ENCODE measurements at places on chromosomes 12 and 14.
A peak's percentile ranks its signal among the peaks of the same experiment; 100 is the strongest.

DNA sequence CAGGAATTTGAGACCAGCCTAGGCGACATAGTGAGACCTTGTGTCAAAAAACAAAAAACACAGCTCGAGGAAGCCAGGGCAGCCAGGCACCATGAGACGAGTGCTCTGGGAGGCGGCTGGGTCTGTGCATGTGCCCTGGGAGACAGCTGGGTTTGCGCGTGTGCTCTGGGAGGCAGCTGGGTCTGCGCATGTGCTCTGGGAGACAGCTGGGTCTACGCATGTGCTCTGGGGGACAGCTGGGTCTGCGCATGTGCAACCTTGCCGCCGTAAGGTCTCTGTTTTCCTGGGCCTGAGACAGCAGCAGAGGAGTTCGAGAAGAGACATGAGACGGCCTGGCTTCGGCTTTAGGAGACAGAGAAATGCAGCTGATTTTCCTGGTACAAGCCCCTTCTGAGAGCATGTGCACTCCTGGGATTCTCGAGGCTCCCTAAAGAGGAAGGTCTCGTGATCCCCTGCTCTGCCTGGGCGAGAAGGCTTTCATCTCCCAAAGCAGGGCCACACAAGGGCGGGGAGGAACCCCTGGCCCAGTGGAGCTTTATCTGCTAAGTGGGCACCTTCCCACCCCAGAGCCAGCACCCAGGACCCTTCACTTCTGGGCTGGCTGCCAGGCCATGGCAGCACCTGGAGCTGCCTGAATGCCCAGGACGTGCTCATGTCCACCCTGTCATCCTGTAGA, 3.5 kb upstream of the BDKRB1 start:
- no peak for DNase-seq

DNA sequence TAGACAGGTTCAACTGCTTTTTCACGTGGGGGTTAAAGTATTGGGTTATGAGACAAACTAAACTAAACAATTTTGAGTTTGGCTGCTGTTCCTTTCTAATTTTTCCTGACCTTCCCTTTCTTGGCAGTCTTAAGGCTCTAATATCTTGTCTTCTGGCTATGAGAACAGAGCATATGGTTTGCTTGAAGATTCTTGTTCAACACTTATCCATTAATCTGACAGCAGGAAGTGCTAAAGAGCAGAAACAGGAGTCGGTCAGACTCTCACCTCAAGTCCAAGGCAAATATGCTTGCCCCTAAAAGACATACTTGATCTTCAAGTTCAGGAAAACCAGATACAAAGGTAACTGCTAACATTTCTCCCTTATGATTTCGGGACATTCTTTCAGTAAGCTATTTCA, 52.6 kb upstream of the KCNJ8 start:
- no peak for DNase-seq

DNA sequence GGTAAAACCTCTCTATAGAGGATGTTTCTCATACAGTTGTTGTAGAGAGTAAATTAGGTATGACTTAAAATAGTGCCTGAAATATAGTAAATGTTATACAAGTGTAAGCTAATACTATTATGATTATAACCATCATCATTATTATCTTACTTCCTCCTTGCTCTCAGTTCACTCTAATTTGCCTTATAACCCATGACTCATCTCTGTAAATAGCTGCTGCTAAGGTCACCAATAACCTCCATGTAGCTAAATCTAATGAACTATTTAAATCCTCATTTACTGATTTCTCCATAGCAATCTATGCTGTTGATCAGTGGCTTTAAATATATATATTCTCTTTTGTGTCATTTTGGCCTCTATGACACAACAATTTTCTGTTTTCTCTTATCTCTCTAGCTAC, 109.6 kb downstream of the RMST start:
- no peak for DNase-seq

DNA sequence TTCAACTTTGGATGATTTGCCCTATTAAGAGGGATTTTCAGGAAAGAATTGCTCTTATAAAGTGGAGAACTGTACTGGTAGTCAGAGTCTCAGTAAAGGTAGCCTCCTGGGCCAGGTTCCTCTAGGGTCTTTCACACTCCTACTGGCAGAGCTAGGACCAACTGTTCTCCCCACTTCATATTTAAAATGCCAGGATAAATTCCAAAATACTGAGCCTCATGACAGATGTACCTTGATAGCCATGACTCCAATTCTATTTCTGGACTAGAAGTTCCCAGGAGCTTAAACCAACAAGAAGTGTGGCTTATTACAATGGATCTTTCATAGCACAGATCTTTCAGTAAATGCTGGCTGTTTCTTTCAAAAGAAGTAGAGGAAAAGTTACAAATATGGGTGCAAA, 126.5 kb downstream of the C12orf75 start:
- DNase-seq, result no peak

DNA sequence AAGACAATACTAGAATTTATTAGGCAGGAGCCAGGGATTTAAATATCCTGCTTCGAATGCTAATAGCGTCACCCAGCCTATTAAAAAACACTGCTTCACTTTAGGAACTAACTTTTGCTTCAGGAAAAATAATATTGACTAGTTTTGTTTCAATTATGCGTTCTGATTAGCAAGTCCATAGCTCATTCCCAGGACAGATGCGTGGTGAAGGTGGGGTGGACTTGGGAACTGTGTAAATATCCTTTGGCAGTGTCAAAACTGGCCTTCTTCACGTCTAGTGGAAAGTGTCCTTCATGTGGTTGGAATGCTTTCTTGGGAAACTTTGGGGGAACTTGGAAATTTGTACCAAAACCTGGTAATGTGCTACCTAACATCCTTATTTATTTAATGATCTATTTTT, 474.8 kb upstream of the NOVA1 start:
- no peak for DNase-seq

GRCh38 chr12:87270919-87271318, 758.3 kb downstream of the C12orf50 start:
- DNase-seq, result no peak

GRCh38 chr12:53292426-53292825, 2.9 kb upstream of the PFDN5 start:
- no peak for DNase-seq

DNA sequence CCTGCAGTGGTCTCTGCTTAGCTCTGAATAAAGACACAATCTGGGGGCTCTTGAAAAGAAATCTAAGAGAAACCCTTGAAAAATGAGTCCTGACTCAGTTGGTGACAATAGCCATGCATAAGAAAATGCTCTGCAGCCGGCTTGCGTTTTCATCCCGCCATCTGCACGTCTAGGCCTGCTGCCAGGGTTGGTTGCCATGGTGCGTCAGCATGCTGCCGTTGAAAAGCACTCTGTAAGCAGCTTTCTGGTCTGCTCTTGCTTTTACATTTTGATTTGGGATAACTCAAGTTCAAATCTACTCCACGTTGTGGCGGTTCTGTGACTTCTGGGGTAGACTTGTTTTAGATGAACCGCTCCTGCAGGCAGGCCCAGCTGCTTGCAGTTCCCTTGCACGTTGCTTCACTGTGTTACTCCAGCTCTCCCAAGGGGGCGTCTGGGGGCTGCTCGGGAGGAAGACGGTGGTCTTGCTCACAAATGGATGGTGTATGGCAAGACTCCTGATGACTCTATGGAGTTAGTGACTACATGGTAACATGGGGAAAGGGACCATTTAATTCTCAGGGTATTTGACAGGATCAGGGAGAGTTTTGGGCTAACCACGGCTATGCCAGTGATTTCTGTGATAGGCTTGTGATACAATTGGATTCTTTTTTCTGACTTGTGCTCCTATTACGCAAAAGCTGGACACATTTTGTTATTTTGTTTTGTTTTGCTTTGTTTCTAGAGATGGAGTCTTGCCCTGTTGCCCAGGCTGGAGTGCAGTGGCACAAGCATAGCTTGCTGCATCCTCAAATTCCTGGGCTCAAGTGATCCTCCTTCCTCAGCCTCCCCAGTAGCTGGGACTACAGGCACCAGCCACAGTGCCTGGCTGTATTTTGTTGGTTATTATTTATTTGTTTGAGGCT, 15.8 kb downstream of the WNT5B start:
- peak; percentile 85 for DNase-seq

GRCh38 chr12:10740182-10740581, 17.1 kb upstream of the YBX3 start:
- DNase-seq, result no peak

DNA sequence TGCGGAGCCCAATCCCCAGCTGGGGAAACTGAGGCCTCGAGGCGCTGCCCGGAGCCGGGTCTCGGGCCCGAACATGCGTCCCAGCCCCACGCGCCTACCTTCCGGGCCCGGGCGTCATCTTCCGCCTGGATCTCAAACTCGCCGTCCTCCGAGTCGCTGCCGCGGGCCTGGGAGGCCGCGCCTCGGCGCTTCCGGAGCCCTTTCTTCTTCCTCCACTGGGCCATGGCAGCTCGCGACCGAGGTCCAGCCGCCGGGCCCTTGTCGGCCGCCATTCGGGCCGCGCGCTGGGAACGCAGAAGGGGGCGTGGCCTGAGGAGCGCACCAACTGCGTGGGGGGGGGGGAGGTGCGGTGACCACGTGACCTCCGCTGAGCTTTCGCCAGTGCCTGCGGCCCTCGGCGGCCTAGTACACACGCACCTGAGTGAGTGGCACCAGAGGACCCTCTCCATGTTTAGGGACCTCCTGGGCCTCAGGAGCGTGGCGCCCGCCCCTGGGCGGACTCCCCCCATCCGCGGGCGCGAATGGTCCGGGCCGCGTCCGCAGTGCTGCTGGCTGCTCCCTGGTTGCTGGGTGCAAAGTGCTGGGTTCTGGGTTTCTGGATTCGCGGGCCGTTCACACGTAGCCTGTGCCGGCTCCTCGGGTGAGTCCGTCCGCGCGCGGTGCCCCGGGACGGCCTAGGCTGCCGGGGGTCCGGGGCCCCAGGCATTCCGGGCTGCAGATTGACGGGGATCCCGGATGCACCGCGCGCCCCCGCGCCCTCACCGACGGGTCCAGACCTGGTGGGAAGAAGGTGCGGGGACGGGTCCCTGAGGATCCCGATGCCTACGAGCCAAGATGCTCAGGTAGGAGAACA, at the start of the genes DDX54 and RITA1:
DDX54 (minus strand) TSS at position 299 of the 853 bp plus-strand sequence; CDS start at position 272, 27 bp downstream.
RITA1 (plus strand) TSS at position 542 of the 853 bp plus-strand sequence. CDS start 1,026 bp downstream, outside the sequence.
- DNase-seq, result peak; percentile 91

DNA sequence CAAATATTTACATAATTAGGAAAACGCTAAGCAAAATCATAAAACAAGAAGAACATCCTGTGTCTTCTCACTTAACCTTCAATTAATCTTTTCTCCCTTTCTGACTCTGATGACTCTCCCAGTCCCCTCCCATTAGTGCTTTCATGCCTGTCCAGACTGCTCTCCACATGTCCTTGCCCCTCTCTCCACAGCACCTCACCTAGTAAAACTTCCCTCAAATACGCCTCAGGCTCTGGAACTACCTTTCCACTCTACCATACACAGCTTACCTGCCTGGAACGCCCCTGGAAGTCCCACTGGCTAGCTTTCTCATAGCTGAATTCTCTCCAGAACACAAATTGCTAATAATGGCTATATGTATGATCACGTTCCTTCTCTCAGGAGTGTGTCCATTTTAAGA, 44.7 kb downstream of the SLC5A8 start:
- no peak for DNase-seq

DNA sequence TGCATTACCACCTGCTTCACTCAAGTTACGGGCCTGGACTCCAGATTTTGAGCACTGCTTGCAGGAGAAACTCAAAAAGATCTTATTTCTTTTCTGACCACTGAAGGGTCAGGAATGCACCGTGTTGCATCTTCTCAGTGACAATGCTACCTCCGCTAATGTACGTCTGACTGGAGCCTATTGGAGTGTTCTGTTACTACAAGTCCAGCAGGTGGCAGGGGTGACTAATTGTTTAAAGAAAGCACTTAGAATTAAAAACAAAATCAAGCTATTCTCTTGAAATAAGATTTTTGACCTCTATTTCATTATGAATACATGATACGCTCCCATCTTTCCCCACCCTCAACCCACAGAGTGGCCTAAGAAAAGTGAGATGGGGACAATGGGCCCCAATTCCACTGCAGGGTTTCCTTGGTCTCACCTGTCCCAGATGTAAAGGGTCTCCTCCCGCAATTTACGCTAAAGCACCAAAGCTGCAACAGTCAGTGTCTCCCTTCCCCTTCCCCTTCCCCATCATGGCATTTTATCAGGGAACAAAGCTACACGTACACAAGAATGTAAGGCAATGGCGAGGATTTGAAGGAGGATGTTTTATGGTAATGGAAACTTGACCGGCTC, 2.2 kb downstream of the TBPL2 start:
- peak; percentile 64 for DNase-seq

- DNase-seq, result no peak
These were observed 4.6 kb downstream of the RND1 start for GRCh38 chr12:48861111-48861510.
